ENCODE measurements at places on chromosomes 3 and 15.

- no peak for DNase-seq
Measured at GRCh38 chr3:132679911-132680310, 19.8 kb downstream of the UBA5 start.

GRCh38 chr3:108218811-108219210 is 3.4 kb downstream of the IFT57 start:
- no peak for DNase-seq

DNA sequence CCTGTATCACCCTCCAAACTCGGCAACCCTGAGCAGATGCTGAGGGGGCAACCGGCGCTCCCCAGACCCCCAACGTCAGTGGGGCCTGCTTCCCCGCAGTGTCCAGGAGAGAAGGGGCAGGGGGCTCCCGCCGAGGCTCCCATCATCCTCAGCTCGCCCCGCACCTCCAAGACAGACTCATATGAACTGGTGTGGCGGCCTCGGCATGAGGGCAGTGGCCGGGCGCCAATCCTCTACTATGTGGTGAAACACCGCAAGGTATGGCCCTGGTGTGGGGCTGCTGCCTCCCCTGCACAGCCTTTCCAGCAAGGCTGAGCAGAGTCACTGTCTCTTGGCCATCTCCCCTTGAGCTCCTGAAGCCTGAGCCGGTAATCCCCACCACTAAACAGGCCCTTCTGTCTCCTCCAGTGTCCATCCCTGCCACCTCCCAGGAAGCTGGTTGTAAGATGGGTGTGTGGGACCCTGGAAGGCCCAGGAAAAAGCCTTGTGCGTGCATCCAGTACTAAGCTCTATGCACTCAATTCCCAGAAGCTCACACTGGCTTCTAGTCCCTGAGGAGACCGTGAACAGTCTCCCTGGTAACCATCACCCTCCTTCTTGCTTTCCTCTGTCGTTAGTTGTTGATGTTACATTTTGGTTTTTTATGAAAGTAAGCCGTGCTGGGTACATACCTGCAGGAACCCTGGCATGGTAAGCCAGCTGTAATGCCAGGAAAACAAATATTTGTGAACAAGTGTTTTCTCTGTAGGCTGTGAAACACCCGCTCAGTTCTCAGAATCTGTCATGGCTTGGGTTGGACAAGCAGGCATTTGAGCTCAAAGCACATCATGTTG is 63.3 kb downstream of the BOC start:
- no peak for DNase-seq

GRCh38 chr3:139519998-139520737 is 19.4 kb downstream of the RBP1 start:
- peak; percentile 35 for DNase-seq

Measured in germinal center (tissue), 1 donor.